ENCODE measurements at places on chromosomes 12 and 14.

GRCh38 chr12:89324437-89324836 lies 27.9 kb downstream of the DUSP6 start:
- no peaks in the 10 kb centered on the region for H3K27me3 ChIP-seq
- H3K27ac ChIP-seq: peak overlapping the region; percentile 56
- no peaks in the 10 kb centered on the region for H3K36me3 ChIP-seq
- H3K4me3 ChIP-seq: no peak overlapping the region

GRCh38 chr14:101903111-101903561 lies 61.2 kb upstream of the DYNC1H1 start:
- peaks cover 99% of the 10 kb centered on the region for H3K36me3 ChIP-seq
- H3K4me1 ChIP-seq: no peaks in the 10 kb centered on the region
- peak; percentile 68 for DNase-seq
- H3K4me3 ChIP-seq: no peak overlapping the region
- H3K27me3 ChIP-seq: no peaks in the 10 kb centered on the region

- H3K36me3 ChIP-seq: no peaks in the 10 kb centered on the region
- peak overlapping the region; percentile 91 for H3K27ac ChIP-seq
- H3K27me3 ChIP-seq: no peaks in the 10 kb centered on the region
- peak; percentile 93 for DNase-seq
- H3K4me3 ChIP-seq: peak overlapping the region; percentile 63
These were observed 23.8 kb upstream of the LRTM2 start for GRCh38 chr12:1796515-1797010.

- peaks cover 29% of the 10 kb centered on the region for H3K4me1 ChIP-seq
- no peak for DNase-seq
- no peak overlapping the region for H3K4me3 ChIP-seq
- H3K27me3 ChIP-seq: peaks cover 4% of the 10 kb centered on the region
- no peaks in the 10 kb centered on the region for H3K36me3 ChIP-seq
These were observed 629 bp upstream of the TTC7B start for GRCh38 chr14:90816681-90817436.

DNA sequence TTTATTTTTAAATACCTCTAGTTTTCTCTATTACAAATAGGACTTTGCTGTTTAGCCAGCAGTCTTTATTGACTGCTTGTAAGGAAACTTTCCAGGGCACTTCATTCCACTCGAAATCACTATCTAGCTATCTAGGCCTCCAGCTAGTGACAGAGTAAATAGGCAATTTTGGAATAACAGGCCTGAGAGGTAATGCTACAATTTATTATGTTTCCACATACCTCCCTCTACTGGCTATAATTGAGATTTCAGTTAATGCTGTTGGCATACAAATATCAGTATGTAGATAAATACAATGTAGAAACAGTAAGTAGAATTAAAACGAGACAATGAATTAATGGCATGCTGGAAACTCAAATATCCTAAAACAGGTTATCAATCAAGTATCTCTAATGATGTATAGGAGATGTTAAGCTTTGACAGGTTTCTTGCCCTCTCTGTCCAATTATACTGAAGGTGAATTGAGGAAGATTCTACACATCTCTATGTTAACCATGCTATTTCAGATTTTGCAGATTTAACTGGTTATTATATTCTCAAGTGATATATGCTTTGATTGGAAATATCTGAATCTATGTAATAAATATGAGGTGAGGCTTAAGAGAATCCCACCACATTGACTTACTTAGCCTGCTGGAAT lies 7.2 kb downstream of the DTD2 start:
- H3K27ac ChIP-seq: no peak overlapping the region
- no peak overlapping the region for H3K4me3 ChIP-seq
- no peak for DNase-seq
- peaks cover 13% of the 10 kb centered on the region for H3K4me1 ChIP-seq
- peaks cover 63% of the 10 kb centered on the region for H3K36me3 ChIP-seq
- no peaks in the 10 kb centered on the region for H3K27me3 ChIP-seq

DNA sequence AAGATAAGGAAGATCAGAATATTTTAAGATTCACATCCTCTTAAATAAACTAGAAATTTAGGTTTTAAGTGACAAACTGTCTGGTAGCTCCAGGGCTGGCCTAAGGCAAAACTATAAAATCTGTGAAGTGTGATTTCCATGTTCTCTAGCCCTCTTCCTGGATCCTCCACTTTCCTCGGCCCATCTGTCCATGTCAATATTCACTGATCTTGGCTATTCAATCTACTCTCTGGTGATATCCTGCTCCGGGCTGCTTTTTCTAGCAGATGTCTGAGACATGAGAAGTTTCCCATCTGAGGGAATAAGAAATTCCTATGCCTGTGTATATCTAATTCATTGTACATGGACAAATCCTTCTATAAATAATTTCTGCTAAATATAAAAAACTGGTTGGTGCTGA lies 500.4 kb downstream of the GALC start:
- H3K27ac ChIP-seq: no peak overlapping the region
- H3K27me3 ChIP-seq: no peaks in the 10 kb centered on the region
- H3K4me3 ChIP-seq: no peak overlapping the region

DNA sequence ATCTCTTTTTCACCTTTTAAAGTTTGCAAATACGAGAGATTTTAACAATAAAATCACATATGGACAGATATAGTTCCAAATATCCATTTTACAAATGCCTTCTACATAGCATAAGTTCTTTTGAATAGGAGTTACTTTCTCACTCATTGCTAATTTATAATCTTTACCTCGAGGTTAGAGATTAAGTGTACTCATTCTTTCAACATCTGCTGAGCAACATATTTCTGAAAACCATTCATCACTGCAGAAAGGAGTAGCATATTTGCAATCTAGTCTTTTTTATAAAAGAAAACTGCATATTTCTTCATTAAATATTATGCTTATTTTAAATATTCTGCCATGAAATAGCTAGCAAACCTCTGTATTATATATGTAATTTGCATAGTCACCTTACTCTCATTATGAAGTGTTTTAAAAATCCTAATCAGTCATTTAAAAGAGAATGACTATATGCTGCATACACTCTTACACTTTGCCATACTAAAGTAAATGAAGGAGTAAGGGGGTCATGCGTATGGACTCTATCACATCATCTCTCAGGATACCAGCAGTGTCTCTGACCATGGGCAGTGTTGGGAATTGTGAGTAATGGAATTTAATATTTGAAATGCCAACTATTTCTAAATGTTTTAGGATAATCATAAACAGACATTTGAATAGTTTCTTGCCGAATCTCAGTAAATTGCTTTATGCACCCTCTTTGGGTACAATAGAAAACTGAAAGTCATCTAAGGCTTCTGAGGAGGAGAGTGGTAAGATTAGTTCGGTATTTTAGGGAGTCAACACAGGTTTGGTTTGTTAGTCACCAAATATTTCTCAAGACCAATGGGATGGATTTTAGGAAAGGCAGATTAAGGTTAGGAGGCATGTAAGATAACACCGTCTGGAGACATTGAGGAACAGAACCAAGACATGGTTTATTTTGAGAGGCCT lies 524.8 kb upstream of the ATP2B1 start:
- DNase-seq: no peak
- no peak overlapping the region for H3K4me3 ChIP-seq
- H3K27ac ChIP-seq: no peak overlapping the region
- no peaks in the 10 kb centered on the region for H3K27me3 ChIP-seq
- H3K4me1 ChIP-seq: no peaks in the 10 kb centered on the region
- H3K36me3 ChIP-seq: no peaks in the 10 kb centered on the region

DNA sequence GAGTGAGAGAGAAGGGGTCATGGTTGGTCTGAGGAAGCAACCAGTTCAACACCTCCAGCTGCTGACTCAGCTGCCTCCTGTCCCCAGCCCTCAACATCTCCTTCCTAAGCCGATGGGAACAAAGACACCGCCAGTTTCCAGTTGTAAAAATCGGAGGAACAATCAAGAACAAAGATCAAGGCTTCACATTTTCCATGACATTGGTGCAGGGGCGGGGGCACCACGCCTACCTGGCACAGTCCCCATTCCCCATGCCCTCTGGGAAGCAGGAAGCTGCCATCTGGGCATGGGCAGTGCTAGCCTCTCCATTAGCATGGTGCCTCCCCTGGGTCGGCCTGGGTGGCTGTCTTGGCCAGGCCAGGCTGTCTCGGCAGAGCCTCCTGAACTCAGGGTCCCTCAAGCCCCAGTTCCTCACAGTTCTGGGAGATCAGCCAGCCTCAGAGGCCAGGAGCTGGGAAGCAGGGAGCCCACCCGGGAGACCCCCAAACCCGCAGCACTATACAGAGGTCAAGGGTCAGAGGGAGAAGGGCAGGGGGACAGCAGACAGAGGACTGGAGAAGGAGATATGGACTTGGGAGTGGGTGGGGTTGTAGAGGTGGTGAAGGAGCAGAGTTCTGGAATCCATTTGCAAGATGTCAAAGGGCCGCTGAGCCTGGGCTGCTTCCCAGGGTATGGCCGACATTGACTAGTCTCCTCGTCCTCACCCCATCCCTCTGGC lies 19.6 kb upstream of the TMEM106C start:
- H3K27me3 ChIP-seq: peaks cover 30% of the 10 kb centered on the region
- DNase-seq: no peak
- H3K36me3 ChIP-seq: no peaks in the 10 kb centered on the region
- peaks cover 34% of the 10 kb centered on the region for H3K4me1 ChIP-seq
- H3K27ac ChIP-seq: no peak overlapping the region

- no peak overlapping the region for H3K4me3 ChIP-seq
- DNase-seq: no peak
- no peaks in the 10 kb centered on the region for H3K4me1 ChIP-seq
- no peak overlapping the region for H3K27ac ChIP-seq
These were observed 44.0 kb upstream of the SMUG1 start for GRCh38 chr12:54232790-54233189.

DNA sequence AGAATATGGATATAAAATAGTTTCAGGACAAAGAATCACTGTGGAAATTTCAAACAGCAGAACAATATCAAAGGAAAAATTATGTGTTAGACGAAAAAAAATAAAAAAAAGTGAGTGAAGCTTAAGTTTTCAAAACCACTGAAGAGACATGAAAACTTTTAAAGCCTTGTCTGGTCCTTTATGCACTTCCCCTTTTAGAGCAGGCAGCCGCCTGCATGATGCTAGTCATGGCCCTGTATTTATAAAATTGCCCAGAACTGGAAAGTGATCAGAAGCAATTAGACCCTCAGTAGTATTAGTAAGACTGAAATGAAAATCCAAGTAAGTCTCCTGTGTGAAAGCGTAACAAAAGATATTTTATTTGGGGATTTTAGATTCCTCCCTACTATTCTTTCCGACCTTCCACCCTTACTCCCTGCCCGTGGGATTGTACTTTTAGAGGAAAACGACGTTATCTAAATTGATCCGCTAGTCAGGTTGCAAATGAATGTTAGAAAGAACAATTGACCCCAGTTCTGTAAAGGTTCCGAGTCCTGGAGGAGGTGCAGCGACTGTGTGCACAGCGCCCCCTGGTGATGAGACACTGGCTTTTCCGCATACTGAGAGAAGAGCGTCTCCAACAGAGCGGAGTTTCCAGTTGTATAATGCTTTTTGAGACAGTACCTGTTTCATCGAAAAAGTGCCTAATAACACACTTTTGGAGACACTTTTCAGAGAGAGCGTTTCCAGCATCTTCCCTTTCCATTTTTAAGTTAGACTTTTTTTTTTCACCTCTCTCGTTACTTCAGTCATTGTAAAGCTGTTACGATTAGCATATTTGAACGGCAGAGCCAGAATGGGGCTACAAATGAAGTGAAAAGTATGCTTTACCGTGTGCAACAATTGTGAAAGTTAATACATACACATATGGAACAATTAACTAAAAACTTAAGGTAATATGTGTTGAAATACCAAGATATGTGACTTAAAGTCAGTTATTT lies 12.4 kb downstream of the MGST1 start:
- H3K27ac ChIP-seq: no peak overlapping the region
- H3K4me3 ChIP-seq: no peak overlapping the region
- peak; percentile 86 for DNase-seq
- H3K27me3 ChIP-seq: no peaks in the 10 kb centered on the region

GRCh38 chr12:7716381-7716780 lies 5.1 kb downstream of the DPPA3 start:
- no peaks in the 10 kb centered on the region for H3K27me3 ChIP-seq
- no peak overlapping the region for H3K27ac ChIP-seq
- no peak for DNase-seq
- no peaks in the 10 kb centered on the region for H3K4me1 ChIP-seq

- H3K4me1 ChIP-seq: peaks cover 8% of the 10 kb centered on the region
- no peaks in the 10 kb centered on the region for H3K27me3 ChIP-seq
- no peak overlapping the region for H3K27ac ChIP-seq
- H3K36me3 ChIP-seq: no peaks in the 10 kb centered on the region
- no peak overlapping the region for H3K4me3 ChIP-seq
These were observed 27.8 kb downstream of the PLEKHG3 start for GRCh38 chr14:64732066-64732465.

GRCh38 chr12:24625103-24625502 lies 323.8 kb downstream of the BCAT1 start:
- H3K36me3 ChIP-seq: no peaks in the 10 kb centered on the region
- no peak for DNase-seq
- no peak overlapping the region for H3K27ac ChIP-seq
- no peak overlapping the region for H3K4me3 ChIP-seq

DNA sequence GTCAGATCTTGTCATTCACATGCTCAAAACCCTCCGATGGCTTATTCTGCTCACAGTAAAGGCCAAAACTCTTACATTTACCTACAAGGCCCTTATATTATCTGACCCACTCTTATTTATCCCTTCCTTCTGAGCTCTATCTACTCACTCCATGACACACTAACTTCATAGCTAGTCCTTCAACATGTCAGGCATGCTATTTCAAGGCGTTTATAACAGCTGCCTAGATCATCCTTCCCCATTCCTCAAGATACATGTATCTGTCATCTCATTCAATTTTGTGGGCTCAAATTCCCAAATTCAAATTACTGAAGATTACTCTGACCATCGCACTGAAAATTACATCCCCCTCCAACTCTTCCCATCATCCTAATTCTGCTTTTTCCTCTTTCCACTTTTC lies 6.9 kb downstream of the MIS18BP1 start:
- no peak overlapping the region for H3K4me3 ChIP-seq
- no peak overlapping the region for H3K27ac ChIP-seq
- H3K27me3 ChIP-seq: no peaks in the 10 kb centered on the region
- no peak for DNase-seq
- H3K4me1 ChIP-seq: peaks cover 57% of the 10 kb centered on the region

DNA sequence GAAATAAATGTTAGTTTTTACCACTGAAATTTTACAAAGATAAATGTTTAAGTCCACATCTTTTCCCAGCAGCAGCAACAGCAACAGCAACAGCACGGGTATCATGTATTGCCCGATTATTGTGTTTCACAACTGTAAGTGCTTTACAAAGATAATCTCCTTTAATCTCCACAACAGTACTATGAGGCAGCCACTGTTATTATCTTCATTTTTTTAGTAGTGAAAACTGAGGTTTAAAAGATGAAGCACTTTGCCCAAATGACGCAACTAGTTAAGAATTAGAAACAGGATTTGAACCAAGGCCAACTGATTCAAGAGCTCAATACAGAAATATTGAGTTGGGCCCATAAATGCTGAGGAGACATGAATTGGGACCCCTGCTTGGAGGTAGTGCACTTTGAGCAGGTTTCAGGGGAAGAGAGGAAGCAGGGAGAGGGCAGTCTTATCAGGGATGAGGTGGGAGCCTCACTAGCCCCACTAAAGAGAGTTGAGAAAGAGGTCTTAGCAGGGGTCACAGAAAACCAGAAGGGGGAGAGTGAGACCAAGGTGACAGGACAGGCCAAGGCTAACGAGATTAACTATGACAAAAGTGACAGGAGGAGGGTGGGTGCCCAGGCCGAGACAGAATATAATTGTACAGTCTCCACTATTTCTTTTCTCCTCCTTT lies 15.3 kb downstream of the KRT2 start:
- no peak overlapping the region for H3K27ac ChIP-seq
- no peaks in the 10 kb centered on the region for H3K36me3 ChIP-seq
- H3K4me3 ChIP-seq: no peak overlapping the region
- H3K4me1 ChIP-seq: no peaks in the 10 kb centered on the region
- H3K27me3 ChIP-seq: no peaks in the 10 kb centered on the region
- no peak for DNase-seq

Data from spleen (tissue), 13 donors.